ENCODE measurements at places on chromosomes 6 and 20.

DNA sequence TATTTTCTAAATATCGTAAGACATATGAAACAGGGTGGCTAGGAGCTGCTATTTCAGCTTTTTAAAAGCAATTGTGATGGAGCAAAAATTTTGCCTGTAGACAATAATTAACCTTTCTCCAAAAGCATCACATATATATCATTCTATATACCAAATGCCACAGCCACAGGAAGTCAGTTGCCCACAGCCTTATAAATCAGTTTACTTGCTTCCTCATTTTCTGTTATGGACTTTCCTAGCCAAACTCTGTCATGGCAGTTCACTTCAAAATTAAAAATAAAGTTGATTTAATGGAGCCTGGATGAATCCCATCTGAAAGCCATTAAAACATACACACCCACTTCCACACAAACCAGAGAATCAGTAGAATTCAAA is 93.4 kb upstream of the NHSL1 start:
- peak; percentile 79 for DNase-seq

DNA sequence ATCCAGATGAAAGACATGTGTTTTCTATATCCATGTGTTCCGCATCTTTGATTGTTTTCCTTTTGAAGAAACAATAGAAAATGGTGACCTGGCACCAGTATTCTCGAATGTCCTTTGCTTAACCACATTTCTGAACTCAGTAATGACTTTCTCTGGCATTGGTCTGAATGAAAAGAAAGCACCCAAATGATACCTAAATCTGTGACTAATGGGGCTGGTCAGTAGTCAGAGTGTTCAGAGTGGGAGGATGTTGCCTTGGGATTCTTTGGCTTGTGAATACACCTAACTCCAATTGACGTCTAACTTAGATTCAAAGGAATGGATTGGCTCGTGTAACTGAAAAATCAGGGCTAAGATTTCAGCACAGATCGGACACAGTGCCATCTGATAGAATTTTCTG is 27.1 kb downstream of the PARD6B start:
- no peak for DNase-seq

GRCh38 chr6:69732045-69732444 is 64.8 kb downstream of the LMBRD1 start:
- no peak for DNase-seq

DNA sequence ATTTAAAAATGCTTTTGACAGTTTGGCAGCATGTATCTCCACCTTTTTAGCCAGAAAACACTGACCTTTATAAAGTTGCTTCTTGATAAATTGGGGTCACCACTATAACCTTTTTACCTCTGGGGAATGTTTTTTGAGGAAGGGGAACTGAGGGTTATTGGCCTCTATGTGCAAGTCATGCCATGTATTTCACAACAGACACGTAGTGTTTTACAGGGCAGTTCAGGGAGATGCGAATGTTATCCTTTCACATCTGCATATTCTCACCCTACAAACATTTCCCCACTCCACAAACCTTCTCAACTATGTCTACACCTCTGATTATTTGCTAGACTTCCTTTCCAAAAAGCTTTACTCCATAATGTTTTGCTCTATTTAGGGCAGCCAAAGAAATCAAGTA is 17.0 kb upstream of the SLA2 start:
- DNase-seq: no peak

- DNase-seq: no peak
Measured at GRCh38 chr6:20168690-20169089, 43.6 kb downstream of the MBOAT1 start.

DNA sequence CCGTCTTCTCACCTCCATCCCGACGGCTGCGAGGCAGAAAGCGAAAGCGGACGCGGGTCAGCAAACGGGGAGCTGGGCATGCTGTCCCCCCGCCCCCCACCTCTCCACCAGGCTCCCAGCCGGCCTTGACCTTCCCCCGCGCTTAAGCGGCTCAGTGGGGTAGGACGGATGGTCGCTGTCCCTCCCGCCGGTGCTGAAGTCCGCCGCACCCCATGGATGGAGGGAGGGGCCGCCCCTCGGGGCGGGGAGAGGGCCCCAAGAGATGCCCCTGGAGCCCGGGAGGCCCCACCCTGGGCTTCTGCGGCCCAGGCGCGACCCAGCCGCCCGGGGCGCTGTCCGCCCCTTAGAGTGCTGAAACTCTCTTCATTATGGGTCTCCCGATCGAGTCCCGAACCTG is at the start of gene KCNB1:
KCNB1 (minus strand) TSS at position 48 of the 397 bp plus-strand sequence. CDS start 188 bp downstream, outside the sequence.
- DNase-seq: peak; percentile 69

GRCh38 chr6:24966381-24966780 is 30.6 kb upstream of the RIPOR2 start:
- no peak for DNase-seq

All from KBM-7 (cell line).